ENCODE measurements at places on chromosomes 5 and 9.

- peaks cover 5% of the 10 kb centered on the region for H3K36me3 ChIP-seq
- H3K27ac ChIP-seq: no peak overlapping the region
- H3K4me3 ChIP-seq: no peak overlapping the region
- peak; percentile 9 for DNase-seq
- H3K27me3 ChIP-seq: no peaks in the 10 kb centered on the region
These were observed 9.2 kb upstream of the DDX46 start for GRCh38 chr5:134749415-134749814.

GRCh38 chr5:87400305-87400899, 12.3 kb downstream of the CCNH start:
- H3K27ac ChIP-seq: no peak overlapping the region
- peaks cover 55% of the 10 kb centered on the region for H3K36me3 ChIP-seq
- DNase-seq: peak; percentile 22
- no peaks in the 10 kb centered on the region for H3K4me1 ChIP-seq
- no peak overlapping the region for H3K4me3 ChIP-seq

DNA sequence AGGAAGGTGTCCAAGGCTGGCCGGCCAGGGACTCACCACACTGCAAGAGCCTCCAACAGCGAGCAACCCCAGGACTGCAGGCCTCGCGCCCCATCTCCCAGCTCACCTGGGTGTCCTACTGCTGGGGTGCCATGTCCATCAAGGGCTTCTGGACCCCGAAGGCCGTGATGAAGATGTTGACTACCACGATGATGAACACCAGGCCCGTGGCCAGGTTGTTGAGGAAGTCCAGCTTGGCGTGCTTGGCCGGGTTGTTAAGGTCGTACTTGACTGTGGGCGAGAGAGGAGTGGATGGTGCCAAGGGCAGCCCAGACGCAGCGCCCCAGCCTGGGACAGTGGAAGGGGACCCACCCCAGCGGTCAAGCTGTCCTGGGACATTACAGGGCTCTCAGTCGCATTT, 9.3 kb downstream of the NINJ1 start:
- H3K27me3 ChIP-seq: no peaks in the 10 kb centered on the region
- H3K27ac ChIP-seq: no peak overlapping the region
- peaks cover 14% of the 10 kb centered on the region for H3K4me1 ChIP-seq
- no peaks in the 10 kb centered on the region for H3K36me3 ChIP-seq
- H3K4me3 ChIP-seq: no peak overlapping the region

GRCh38 chr5:16315501-16315900, 135.9 kb upstream of the MARCHF11 start:
- no peaks in the 10 kb centered on the region for H3K4me1 ChIP-seq
- DNase-seq: no peak
- H3K27ac ChIP-seq: no peak overlapping the region
- H3K36me3 ChIP-seq: no peaks in the 10 kb centered on the region
- H3K4me3 ChIP-seq: no peak overlapping the region

GRCh38 chr9:127941062-127941960, 3.7 kb upstream of the DPM2 start:
- H3K4me3 ChIP-seq: no peak overlapping the region
- H3K27me3 ChIP-seq: no peaks in the 10 kb centered on the region
- no peaks in the 10 kb centered on the region for H3K36me3 ChIP-seq
- no peak for DNase-seq

- H3K27ac ChIP-seq: peak overlapping the region; percentile 81
- no peaks in the 10 kb centered on the region for H3K36me3 ChIP-seq
- DNase-seq: no peak
These were observed 41.9 kb downstream of the SLC22A5 start for GRCh38 chr5:132411304-132412013.

GRCh38 chr5:126483156-126483555, 59.9 kb downstream of the GRAMD2B start:
- no peak overlapping the region for H3K4me3 ChIP-seq
- peaks cover 35% of the 10 kb centered on the region for H3K36me3 ChIP-seq
- H3K4me1 ChIP-seq: no peaks in the 10 kb centered on the region
- H3K27ac ChIP-seq: no peak overlapping the region
- H3K27me3 ChIP-seq: no peaks in the 10 kb centered on the region
- DNase-seq: no peak

DNA sequence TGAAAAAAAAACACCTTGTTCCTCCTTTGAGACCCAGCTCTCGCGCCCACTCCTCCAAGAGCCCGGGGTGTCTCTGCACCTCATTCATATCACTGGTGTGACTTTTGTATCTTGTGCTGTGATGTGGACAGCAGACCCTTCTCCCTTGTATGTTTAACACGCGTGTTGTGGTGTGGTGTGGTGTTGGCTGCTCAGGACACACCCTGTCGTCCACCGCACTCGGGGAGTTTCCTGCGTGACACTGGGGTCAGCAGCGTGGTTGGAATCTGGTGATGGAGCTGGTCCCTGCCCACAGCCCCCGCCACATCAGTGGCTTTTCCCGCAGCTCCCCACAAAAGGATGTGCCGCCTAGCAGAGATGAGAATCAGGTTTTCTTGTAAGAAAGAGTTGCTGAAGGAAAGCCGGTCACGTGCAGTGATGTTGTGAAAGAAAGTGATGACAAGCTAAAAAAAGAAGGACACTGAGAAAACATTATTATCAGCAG, 61.5 kb downstream of the TENT4A start:
- no peaks in the 10 kb centered on the region for H3K4me1 ChIP-seq
- no peaks in the 10 kb centered on the region for H3K27me3 ChIP-seq
- H3K4me3 ChIP-seq: no peak overlapping the region
- no peak for DNase-seq
- no peaks in the 10 kb centered on the region for H3K36me3 ChIP-seq

DNA sequence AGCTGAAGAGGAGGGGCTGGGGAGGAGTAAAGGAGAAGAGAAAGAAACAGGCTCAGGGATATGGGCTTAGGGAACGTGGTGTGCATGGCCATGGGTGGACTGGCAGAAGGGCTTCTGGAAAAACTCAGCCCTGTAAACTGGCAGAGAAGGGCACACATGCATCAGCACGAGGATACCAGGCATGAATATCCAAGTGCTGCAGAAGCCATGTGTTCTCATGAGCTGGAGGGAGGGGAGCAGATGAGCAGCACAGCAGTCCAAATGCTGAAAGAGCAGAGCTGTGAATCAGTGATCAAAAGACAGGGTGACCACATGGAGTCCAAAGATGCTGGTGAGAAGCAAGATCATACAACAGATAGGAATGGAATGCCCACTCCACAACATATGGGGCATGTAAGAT, 72.3 kb downstream of the SEMA5A start:
- no peaks in the 10 kb centered on the region for H3K27me3 ChIP-seq
- DNase-seq: no peak

DNA sequence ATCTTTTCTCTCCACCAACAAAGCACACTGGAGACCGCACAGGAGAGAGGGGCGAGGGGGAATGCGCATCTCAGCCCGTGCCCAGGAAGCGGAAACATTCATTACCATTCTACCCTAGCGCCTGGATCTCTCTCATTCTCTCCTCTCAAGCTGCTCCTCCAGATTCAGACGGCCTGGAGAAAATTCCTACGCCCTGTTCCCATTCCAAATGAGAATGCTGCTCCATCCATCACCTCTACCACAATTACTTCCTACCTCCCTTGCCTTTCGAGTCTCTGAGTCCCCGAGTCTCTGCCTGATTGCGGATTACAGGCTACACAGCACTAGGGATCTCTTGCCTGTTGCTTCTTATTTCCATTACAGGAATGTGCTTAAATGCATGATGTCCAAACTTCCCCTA, 6.7 kb downstream of the DDX31 start:
- peaks cover 18% of the 10 kb centered on the region for H3K36me3 ChIP-seq
- H3K4me3 ChIP-seq: no peak overlapping the region
- H3K27me3 ChIP-seq: no peaks in the 10 kb centered on the region
- DNase-seq: no peak

- H3K36me3 ChIP-seq: peaks cover 17% of the 10 kb centered on the region
- no peaks in the 10 kb centered on the region for H3K27me3 ChIP-seq
- peak overlapping the region; percentile 81 for H3K27ac ChIP-seq
- no peak for DNase-seq
- peak overlapping the region; percentile 69 for H3K4me3 ChIP-seq
These were observed 481 bp downstream of the MRPL36 start for GRCh38 chr5:1799110-1799601.

DNA sequence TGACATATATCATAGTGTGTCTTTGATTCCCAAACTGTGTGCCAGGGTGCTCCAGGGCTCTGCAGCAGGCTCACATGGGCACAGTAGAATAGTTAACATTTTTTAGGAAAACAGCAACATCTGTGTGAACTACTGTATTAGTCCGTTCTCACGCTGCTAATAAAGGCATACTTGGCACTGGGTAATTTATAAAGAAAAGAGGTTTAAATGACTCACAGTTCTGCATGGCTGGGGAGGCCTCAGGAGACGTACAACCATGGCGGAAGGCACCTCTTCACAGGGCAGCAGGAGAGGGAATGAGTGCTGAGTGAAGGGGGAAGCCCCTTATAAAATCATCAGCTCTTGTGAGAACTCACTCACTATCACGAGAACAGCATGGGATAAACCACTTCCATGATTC, 82.7 kb downstream of the EGFLAM start:
- no peak overlapping the region for H3K4me3 ChIP-seq
- no peak for DNase-seq
- H3K4me1 ChIP-seq: no peaks in the 10 kb centered on the region
- no peaks in the 10 kb centered on the region for H3K36me3 ChIP-seq
- no peak overlapping the region for H3K27ac ChIP-seq

DNA sequence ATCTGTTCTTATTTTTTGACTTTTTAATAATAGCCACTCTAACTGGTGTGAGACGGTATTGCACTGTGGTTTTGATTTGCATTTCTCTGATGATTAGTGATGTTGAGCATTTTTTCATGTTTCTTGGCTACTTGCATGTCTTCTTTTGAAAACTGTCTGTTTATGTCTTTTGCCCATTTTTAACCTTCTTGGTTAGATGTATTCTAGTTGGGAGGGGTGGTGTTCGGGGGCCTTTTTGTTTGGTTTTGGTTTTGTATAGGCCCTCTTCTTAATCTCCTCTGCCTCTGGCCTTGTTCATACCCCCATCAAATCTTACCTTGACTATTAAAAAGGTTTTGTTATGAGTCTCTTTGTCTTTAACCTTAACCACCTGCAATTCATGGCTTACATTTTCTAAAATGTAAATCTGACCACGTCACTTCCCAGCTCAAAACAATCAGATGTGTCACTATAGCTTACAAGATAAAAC, 107.8 kb upstream of the NR4A3 start:
- no peak overlapping the region for H3K4me3 ChIP-seq
- no peak for DNase-seq
- no peaks in the 10 kb centered on the region for H3K4me1 ChIP-seq
- no peaks in the 10 kb centered on the region for H3K27me3 ChIP-seq
- H3K36me3 ChIP-seq: no peaks in the 10 kb centered on the region

- no peaks in the 10 kb centered on the region for H3K4me1 ChIP-seq
- no peaks in the 10 kb centered on the region for H3K27me3 ChIP-seq
- DNase-seq: peak; percentile 76
These were observed 970.3 kb upstream of the ARRDC3 start for GRCh38 chr5:92353107-92354030.

- no peak for DNase-seq
- H3K36me3 ChIP-seq: peaks cover 69% of the 10 kb centered on the region
- no peaks in the 10 kb centered on the region for H3K27me3 ChIP-seq
- no peak overlapping the region for H3K4me3 ChIP-seq
These were observed 172.5 kb upstream of the OTULINL start for GRCh38 chr5:14408969-14409586.

DNA sequence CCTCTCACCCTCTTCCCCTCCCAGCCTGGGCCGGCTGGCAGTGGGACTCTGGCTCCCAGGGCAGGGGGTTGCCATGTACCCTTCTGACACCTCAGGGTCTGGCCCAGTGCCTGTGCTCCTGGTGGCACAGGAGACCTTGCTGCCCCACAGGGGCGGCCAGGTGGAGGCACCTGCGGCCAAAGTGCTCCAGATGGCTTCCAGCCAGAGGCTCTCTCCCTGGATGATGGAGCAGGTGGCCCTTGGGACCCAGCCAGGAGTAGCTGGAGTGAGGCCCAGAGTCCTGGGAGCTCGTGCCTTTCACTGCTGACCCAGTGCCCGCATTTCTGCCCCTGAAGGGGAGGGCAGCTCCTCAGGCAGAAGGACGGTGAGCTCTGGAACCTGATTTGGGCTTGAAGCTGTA, 87.3 kb downstream of the NTNG2 start:
- DNase-seq: no peak
- H3K36me3 ChIP-seq: no peaks in the 10 kb centered on the region
- H3K4me1 ChIP-seq: no peaks in the 10 kb centered on the region
- H3K27me3 ChIP-seq: peaks cover 7% of the 10 kb centered on the region

- no peaks in the 10 kb centered on the region for H3K27me3 ChIP-seq
- no peaks in the 10 kb centered on the region for H3K36me3 ChIP-seq
These were observed 404.4 kb downstream of the ICE1 start for GRCh38 chr5:5826911-5827310.

DNA sequence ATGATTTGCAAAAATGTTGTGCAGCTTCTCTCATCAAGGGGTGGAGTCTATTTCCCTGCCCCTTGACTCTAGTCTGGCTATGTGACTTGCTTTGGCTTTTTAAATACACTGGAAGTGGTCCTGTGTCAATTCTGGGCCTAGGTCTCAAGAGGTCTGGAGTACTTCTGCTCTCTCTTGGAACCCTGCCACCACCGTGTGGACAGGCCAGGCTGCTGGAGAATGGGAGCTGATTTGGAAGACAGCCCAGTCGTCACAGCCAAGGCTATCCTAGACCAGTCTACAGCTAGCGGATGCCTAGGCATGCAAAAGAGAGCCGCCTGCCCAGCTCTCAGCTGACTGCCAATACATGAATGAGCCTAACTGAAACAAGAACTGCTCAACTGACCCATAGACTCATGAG, 56.7 kb upstream of the CLINT1 start:
- H3K27ac ChIP-seq: no peak overlapping the region
- H3K4me3 ChIP-seq: no peak overlapping the region
- peak; percentile 55 for DNase-seq
- H3K4me1 ChIP-seq: no peaks in the 10 kb centered on the region

GRCh38 chr5:151106043-151106442, 25.2 kb upstream of the TNIP1 start:
- H3K4me3 ChIP-seq: no peak overlapping the region
- no peak overlapping the region for H3K27ac ChIP-seq
- DNase-seq: no peak

DNA sequence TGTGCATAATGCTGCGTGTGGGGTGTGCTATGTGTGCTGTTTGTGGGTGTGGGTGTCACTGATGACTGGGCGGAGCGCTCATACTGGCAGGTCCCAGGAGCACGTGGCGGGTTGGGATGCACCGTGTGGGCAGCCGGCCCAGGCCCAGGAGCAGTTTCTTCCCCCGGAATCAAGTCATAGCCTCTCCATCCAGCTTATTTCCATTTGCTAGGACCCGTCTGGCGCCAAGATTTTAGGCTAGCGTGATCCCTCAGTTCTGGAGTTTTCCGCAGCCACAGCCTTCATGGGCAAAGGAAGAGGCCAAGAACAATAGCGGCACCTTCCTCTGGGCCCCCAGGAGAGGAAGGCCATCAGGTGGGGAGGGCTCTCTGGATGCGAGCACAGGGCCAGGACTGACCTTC, 43.3 kb upstream of the NEURL1B start:
- no peaks in the 10 kb centered on the region for H3K4me1 ChIP-seq
- no peaks in the 10 kb centered on the region for H3K36me3 ChIP-seq
- no peak for DNase-seq
- no peak overlapping the region for H3K27ac ChIP-seq

GRCh38 chr5:68478301-68479095, 262.9 kb downstream of the PIK3R1 start:
- no peak overlapping the region for H3K4me3 ChIP-seq
- H3K4me1 ChIP-seq: no peaks in the 10 kb centered on the region
- H3K27ac ChIP-seq: no peak overlapping the region
- H3K36me3 ChIP-seq: no peaks in the 10 kb centered on the region
- DNase-seq: peak; percentile 58

- H3K4me3 ChIP-seq: peak overlapping the region; percentile 55
- H3K4me1 ChIP-seq: peaks cover 10% of the 10 kb centered on the region
- no peaks in the 10 kb centered on the region for H3K27me3 ChIP-seq
These were observed 173.6 kb upstream of the IER5L start for GRCh38 chr9:129351642-129352145.
